ENCODE measurements at places on chromosomes 1 and 21. TPM values are rescaled to one million over a fixed set of nuclear protein-coding genes. Genes with fewer than 3 reads are reported as not detected.

DNA sequence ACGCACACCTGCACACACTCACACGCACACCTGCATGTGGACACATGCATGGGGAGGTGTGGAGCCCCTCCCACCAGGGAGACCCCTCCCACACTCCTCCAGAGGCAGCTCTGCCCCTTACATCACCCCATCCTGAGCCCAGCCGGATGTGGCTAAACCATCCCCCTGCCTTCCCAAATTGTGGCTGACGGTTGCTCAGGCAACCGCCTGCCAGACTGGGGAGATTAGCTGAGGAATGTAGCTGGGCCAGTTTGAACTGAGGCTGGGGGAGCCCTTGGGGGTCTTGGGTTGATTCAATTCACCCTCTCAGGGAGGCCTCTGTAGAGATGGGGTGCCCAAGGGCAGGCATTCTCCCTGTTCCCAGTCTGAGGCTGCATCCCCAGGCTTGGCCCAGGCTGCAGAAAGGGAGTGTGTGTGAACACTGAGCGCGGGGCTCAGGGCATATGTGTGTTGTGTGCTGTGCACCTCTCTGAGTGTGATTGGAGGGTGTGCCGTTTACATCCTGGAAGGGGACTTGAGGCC, 12.9 kb downstream of the PTPRU start:
- H3K4me3 ChIP-seq, result peak overlapping the region; percentile 36
- DNase-seq, result peak; percentile 74
- H3K36me3 ChIP-seq, result no peaks in the 10 kb centered on the region
- no peaks in the 10 kb centered on the region for H3K27me3 ChIP-seq
- H3K27ac ChIP-seq, result peak overlapping the region; percentile 99

- peaks cover 5% of the 10 kb centered on the region for H3K4me1 ChIP-seq
- peaks cover 16% of the 10 kb centered on the region for H3K27me3 ChIP-seq
- no peak overlapping the region for H3K27ac ChIP-seq
- H3K36me3 ChIP-seq, result peaks cover 14% of the 10 kb centered on the region
These were observed 66.7 kb downstream of the OLFML2B start for GRCh38 chr1:161956930-161957329.

The PHGDH gene
- 149 TPM for total RNA-seq

The MTMR11 gene
- 37.4 TPM for total RNA-seq

The ARHGEF10L gene
- total RNA-seq, result 32.6 TPM

- no peak overlapping the region for H3K27ac ChIP-seq
- H3K4me1 ChIP-seq, result peaks cover 12% of the 10 kb centered on the region
- H3K36me3 ChIP-seq, result no peaks in the 10 kb centered on the region
- no peak overlapping the region for H3K4me3 ChIP-seq
- H3K27me3 ChIP-seq, result peaks cover 4% of the 10 kb centered on the region
These were observed 20.9 kb downstream of the SLAMF1 start for GRCh38 chr1:160625725-160626498.
